Activated T-cell treated with anti-CD3 and anti-CD28 coated beads for 24 hours (primary cell): ENCODE measurements at places on chromosomes 7 and 10.

GRCh38 chr10:63976538-63976937 lies 455.3 kb downstream of the REEP3 start:
- DNase-seq: peak; percentile 16

GRCh38 chr7:114976666-114977065 lies 54.8 kb downstream of the MDFIC start:
- no peak for DNase-seq

GRCh38 chr10:78419481-78420265 lies 386.0 kb downstream of the RPS24 start:
- DNase-seq: no peak

- DNase-seq: no peak
Observed at GRCh38 chr10:120503689-120504088, 46.7 kb downstream of the PLPP4 start.

- DNase-seq: no peak
Observed at GRCh38 chr10:100769481-100769880, 24.1 kb downstream of the PAX2 start.

DNA sequence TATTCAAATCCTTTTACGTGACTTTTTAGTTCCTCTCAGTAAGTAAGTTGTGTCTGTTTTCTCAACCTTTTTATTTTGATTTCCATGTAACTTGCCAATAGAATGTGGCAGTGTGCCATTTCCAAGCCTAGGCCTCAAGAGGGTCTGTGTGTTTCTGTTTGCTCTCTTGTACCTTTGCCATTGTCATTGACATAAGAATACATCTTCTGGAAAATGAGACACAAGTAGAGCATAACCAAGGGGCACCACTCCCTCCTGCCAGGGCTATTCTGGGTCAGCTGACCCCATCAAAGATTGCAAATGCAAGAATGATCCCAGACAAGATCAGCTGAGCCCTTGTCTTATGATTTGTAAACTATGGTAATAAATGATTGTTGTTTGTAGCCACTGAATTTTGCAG lies 524.0 kb downstream of the IPMK start:
- DNase-seq: no peak

GRCh38 chr7:33700001-33700899 lies 205.1 kb upstream of the BMPER start:
- DNase-seq: no peak

DNA sequence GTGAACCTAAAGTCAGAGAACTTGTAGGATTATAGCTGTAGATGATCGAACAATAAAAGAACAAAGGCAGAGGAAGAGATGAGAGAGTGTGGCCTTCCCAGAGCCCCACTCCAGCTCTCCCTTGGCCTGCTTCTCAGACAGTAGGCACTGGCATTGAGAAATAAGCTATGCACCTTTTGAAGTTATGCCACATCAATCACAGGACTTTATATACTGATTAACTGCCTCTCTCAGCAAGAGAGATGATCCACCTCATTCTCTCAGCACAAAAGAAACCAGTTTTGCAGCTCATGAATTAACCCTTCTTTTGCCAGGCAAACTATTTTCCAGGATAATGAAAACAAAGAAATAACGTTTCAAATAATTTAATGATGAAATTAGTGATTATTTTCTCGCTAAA lies 22.0 kb upstream of the CTTNBP2 start:
- DNase-seq: no peak

DNA sequence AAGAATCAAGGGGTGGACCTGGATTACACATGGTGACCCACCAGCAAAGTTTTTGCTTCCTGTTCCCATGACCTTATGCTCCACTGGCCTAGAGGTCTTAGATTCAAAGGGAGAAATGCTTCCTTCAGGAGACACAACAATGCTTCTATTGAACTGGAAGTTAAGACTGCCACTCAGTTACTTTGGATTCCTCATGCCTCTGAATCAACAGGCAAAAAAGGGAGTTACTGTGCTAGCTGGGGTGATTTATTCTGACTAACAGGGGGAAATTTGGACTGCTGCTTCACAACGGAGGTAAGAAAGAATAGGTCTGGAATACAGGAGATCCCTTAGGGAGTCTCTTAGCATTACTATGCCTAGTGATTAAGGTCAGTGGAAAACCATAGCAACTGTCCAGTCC lies 10.3 kb downstream of the TMEM229A start:
- DNase-seq: no peak

DNA sequence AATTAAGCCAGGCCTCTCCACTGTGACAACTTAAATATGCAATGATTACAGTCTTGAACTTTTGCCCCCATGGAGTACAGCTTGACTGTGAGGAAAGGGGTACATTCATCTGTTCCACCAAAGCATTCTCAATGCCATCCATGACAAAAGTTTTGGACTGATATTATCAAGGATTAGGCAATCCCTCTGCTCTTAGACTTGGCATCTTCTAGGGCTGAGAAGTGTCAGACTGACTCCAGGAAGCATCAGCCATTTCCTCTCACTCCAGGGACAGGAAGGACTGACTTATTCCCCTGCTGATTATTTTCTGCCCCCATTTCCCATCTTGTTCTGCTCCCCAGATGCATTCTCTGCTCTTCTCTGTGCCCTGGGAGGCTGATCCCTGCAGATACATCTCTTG lies 69.7 kb downstream of the ZNF365 start:
- no peak for DNase-seq

DNA sequence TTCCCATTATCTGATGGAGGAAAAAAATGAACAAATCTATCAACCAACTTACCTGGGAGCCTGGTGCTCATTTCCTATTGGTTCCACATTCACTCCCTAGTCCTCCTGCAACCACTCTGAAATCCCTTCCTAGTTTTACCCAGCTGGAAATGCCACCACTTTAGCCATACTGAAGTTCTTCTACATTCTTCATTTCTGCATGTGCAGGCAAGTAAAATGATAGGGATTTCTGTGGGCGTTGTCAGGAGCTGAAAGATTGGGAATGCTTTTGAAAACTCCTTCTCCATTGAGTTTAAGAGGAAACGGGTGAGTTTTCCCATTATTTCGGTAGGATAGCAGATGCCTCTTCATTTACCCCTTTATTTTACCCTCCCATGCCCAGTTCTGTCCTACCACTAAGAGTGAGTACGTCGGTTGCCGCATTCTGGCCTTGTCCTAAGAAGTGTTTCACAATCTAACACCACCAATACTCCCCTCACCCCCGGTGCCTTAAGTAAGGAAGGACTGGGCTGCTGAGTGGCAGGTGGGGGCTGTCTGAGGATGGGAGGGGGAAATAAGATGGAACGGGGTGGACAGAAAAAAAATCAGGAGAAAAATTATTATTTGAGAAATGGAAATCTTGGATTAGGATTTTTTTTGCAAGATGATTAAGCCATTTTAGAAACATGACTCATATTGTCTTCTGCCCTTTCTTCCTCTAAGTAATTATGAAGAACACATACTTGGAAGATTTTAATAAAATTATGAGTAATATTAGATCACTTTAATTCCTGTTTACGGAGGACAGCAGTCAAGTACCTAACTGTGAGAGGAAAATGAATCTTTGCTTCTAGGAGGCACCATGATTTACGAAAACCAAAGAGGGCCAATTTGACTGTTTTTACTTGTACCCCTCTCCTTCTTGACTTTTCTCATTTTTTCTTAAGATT lies 13.2 kb upstream of the TAS2R60 start:
- DNase-seq: no peak

GRCh38 chr7:154942691-154943090 lies 60.2 kb downstream of the PAXIP1 start:
- DNase-seq: no peak

GRCh38 chr10:16606421-16606820 lies 84.7 kb upstream of the C1QL3 start:
- no peak for DNase-seq

GRCh38 chr7:24907311-24907886 lies 72.6 kb downstream of the OSBPL3 start:
- DNase-seq: peak; percentile 34

DNA sequence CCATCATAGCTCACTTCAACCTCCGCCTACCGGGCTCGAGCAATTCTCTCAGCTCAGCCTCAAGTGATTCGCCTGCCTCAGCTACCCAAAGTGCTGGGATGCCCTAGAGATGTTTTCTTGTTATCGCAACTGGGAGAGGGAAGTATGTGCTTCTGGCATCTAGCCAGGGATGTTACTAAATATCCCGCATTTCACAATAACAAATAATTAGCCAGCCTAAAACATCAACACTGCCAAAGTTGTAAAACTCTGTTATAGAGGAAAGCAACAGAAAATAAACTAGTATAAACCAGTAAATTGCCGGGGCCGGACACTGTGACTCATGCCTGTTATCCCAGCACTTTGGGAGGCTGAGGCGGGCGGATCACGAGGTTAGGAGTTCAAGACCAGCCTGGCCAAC lies 7.2 kb downstream of the INA start:
- DNase-seq: no peak

DNA sequence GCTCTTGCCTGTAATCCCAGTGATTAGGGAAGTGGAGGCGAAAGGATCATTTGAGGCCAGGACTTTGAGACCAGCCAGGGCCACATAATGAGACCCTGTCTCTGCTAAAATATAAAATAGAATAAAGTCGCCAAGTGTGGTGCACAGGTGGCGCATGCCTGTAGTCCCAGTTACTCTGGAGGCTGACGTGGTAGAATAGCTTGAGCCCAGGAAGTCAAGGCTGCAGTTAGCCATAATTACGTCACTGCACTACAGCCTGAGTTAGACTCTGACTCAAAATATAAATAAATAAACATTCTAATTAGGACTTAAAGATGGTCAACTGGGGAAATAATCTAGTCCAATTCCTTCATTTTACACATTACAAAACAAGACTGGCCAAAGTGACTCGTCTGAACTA lies 768 bp downstream of the CHCHD2 start:
- no peak for DNase-seq

- no peak for DNase-seq
Observed at GRCh38 chr7:39130857-39131526, 153.3 kb downstream of the POU6F2 start.

- DNase-seq: no peak
Observed at GRCh38 chr7:157980774-157981173, 606.8 kb downstream of the PTPRN2 start.

GRCh38 chr7:131471250-131472004 lies 85.0 kb downstream of the PODXL start:
- no peak for DNase-seq

DNA sequence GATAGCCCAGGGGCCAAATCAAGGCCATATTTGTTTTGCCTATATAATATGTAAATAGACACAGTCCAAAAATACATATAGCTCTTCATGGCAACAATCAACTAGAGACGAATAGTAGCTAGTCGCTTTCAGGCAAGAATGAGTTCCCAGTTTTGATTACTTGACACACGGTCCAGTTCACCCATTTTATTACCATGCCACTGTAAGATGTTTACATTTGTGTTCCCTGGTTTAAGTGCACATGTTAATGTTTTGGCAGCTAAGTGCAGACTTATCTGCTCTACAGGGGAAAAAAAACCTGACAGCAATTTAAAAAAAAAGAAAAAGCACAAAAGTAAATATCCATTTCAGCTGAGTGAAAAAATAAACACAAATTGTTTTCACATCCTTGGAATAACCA lies 213.1 kb downstream of the TPK1 start:
- DNase-seq: no peak

DNA sequence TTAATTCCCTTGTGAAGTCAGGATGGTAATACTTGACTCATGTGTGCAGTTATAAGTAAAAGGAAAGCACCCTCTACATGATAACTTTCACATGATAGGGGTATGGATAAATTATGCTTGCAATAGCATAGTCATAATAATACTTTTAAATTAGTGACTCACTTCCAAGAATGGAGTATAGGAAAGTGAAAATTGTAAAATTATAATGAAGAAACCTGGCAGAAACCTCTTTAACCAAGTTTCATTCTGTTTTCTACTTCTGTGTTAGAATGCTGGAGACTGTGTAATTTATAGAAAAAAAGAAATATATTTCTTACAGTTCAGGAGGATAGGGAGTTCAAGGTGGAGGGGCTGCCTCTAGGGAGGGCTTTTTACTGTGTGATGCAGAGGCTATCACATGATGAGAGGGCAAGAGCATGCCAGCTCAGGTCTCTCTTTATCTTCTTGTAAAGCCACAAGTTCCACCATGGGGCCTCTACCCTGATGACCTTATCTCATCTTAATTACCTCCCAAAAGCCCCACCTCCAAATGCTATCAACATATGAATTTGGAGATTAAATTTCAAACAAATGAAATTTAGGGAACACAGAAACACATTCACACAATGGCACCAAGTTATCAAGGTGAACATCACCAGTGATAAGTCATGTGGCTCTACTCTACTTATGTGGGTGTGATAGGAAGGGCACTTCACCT lies 43.2 kb downstream of the HDAC9 start:
- no peak for DNase-seq
